ENCODE measurements at places on chromosomes 11 and 22.
A peak's percentile ranks its signal among the peaks of the same experiment; 100 is the strongest.

GRCh38 chr22:35392357-35392756, 7.6 kb upstream of the MCM5 start:
- DNase-seq, result no peak

DNA sequence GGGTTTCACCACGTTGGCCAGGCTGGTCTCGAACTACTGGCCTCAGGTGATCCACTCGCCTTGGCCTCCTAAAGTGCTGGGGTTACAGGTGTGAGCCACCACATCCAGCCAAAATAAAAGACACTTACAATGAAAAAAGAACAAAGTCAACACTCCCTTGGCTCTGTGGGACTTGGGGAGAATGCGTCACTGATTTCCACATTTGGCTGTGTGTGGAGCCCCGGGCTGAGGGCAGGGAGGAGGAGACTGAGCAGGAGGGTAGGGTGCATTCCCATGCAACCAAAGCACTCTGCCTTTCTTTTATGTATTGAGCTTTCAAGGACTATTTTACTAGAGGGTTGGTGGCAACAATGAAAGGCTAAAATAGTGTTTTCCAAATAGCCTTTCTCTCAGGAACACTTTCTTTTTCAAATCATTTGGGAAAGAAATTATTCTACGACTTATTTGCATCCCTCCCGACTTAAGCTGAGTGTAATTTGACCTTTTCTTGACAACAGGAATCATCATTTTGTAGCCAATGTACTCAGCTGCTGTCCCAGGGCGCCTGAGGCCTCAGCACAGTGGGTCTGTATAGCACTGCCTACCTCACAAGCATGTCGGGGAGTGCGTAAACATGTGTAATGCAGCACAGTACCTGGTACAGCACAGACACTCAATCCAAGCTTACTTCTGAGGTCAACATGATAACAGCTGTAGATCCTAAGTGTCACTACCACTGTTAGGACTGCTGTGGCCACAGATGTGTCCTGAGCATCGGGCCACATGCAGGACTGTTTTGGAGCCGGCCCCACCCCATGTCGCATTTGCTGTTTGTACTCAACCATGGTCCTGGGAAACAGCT, 10.1 kb upstream of the SERPIND1 start:
- no peak for DNase-seq

GRCh38 chr11:126149759-126150625, 61.5 kb downstream of the RPUSD4 start:
- peak; percentile 71 for DNase-seq

DNA sequence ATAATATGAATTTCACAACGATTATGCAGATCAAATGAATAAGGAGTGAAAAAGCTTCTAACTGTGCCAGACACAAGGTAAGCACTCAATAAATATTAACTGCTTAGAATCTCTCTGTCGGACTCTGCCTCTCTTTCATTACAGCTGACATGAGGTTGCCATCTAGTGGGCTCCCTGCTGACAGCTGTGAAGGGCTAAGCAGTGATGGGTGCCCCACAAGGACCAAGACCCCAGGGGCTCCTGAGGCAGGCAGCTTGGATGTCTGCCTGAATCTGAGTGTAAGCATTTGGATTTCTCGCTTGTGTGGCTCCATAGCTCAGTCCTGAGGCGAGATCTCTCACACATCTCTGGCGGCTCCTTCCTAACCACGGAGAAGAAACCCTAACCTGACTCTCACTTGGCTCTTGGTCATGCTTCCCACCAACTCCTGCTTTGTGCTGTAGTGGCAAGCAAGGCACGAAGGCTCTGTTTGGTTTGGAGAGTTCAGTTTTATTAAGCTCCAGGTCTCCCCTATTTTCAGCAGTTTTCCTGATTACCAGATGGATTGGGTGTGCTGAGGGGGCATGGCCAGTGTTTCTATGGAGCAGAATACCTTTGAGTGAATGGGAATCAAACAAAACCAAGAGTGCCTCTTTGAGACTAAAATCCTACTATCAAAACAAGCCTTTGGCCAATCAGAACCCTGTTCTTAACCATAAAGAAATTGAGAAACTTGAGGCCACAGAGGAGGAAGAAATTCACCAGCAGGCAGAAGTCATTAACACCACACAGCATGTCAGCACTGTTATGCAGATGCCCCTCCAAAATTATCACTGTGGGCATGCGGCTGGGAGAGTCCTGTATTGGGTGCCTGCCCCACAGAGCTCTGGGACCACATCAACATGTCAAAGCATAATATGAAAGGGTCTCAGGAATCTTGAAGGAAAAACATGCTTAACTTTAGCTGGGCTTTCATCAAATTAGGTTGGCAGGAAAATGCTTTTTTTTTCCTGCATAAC, 152.8 kb upstream of the NTM start:
- DNase-seq, result no peak

GRCh38 chr11:110490886-110491285, 61.1 kb downstream of the FDX1 start:
- no peak for DNase-seq

GRCh38 chr11:68431984-68432645, 28.4 kb upstream of the PPP6R3 start:
- no peak for DNase-seq

DNA sequence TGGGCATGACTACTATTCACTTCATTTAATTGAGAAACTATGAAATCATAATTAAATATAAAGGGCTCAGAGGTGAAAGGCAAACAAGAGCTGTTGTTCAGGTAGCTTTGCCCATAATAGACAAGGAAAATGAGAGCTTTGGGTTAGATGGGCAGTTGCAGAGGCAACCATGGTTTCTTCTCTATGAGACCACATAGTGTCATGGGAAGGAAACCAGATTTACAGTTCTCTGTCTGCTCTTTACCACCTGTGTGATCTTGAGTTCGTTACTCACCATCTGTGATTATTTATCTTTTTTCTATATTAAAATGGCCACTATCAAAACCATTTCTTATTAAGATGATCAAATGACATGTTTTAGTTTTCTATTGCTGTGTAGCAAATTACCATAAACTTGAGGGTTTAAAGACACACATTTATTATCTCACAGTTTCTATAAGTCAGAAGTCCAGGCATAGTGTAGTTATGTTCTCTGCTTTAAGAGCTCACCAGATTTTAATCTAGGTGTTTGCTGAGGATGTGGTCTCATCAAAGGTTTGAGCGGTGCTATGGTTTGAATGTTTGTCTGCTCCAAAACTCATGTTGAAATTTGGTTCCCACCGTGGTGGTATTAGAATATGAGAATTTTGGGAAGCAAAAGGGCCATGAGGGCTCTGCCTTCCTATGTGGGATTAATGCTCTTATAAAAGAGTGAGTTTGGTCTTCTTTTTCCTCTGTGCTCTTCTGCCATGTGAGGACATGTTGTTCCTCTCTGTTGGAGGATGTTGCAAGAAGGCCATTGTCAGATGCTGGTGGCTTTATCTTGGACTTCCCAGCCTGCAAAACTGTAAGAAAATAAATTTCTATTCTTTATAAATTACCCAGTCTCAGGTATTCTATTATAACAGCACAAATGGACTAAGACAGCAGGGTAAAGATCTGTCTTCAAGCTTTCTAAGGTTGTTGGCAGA, 38.2 kb downstream of the OR2AG2 start:
- no peak for DNase-seq

DNA sequence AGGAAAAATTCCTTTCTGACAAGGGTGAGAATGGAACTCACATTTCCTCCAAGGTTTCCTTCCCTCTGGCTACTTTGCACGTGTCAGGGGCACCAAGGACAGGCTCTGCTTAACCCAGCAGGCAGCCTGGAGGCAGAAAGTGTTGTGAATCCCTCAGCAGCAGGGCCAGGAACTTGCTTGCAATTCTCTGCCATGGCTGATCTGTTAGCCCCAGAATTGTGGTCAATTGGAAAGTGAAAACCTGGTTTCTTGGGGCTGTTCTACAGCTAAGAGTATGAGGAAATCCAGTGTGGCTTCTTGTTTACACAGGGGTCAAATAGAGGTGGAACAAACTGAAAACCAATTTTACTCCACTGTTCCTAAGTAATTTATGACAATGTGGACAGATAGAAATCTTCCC, 38.3 kb upstream of the CEP295 start:
- no peak for DNase-seq

GRCh38 chr11:100396266-100396665, 290.8 kb upstream of the ARHGAP42 start:
- DNase-seq, result no peak

- no peak for DNase-seq
These were observed 139.6 kb upstream of the TRPC6 start for GRCh38 chr11:101723371-101723770.

GRCh38 chr11:110467556-110467955, 37.8 kb downstream of the FDX1 start:
- no peak for DNase-seq

DNA sequence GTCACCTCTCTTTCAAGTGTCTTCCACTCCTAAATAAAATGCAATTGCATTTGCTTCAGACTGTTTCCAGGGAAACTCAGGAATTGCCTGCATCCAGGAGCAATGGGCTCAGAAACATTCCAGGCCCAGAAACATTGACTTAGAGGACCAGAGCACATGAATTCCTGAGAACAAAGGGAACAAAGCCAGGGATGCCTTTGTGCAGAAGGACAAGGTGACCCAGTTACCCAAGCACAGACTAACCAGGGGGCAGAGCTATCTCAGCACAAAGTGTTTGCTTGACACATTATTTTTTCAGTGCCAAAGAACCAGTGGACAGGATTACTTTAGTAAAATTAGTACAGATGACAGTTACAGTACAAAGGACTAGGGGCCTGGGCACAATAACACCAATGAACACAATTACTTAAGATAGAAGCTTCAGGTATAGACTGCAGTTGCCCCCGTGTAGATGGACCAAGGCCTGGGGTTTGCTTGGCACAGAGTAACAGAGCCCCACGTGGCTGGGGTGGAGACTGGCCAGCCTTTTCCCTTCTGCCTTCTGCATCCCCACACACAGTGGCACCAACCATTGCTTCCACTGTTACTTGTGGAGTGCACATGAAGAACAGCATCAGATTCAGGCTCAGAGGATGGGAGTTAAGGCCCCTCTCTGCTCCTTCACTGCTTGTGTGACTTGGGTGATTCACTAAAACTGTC, 500.8 kb downstream of the INSC start:
- no peak for DNase-seq

DNA sequence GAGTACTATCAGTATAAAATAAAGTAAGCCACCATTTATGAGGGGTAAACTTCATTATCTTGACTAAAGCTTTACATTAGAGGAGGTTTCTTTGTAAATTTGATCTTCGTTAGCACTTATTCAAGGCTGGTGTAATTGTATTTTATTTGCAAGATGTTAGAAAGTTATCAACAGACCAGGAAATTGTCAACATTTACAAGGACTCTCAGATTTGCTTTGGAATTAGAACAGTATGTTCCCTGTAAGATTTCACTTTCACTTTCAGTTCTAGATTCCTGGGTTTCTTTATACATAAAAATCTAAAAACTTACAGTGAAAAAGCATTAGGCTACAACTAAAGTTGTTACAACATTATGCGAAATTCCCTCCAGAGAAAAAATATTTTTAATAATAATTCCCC, 4.6 kb upstream of the BIRC3 start:
- DNase-seq, result no peak

DNA sequence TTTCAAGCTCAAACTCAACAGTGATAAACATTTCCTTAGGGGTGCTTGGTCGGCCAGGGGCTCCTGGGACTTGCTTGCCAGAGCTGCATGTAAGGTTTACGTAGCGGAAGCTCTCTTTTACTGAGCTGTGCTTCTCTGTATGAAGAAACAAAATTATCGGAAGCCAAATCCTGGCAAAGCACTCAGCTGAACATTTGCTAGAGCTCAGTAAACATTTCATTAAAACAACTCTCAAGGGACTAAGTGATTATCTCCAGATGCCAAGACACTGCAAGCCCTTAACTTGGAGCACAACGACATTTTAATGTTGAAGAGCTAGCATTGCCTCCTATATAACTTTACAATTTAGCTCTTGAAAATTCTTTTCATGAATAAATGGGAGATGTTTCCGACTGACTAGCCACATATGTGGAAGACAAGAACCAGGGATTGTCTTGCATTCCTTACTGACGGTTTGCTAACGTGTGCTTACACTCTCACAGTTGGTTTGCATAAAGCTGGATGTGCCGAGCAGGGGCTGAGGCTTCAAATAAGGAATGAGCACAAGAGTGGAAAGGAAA, 43.4 kb downstream of the SCUBE2 start:
- DNase-seq, result no peak

- no peak for DNase-seq
These were observed 17.9 kb upstream of the KCNQ1OT1 start for GRCh38 chr11:2717561-2718325.

DNA sequence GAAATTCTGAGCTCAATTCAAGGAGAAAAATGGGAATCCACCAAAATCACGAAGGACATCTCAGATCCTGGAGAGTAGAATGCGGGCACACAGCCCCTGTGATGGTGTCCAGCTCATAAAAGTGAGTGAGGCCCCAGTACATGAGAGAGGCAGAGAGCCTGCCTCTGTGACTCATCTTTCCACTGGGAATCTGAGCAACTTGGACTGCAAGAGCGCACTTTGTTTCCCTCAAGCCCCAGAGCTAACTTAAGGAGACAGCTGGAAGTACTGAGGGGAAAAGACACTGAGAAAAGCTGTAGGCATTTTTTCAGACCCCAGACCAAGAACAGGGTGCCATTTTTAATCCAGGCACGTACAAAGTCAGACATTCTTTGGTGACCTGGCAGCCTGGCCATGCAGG, 273.7 kb downstream of the C11orf87 start:
- no peak for DNase-seq

DNA sequence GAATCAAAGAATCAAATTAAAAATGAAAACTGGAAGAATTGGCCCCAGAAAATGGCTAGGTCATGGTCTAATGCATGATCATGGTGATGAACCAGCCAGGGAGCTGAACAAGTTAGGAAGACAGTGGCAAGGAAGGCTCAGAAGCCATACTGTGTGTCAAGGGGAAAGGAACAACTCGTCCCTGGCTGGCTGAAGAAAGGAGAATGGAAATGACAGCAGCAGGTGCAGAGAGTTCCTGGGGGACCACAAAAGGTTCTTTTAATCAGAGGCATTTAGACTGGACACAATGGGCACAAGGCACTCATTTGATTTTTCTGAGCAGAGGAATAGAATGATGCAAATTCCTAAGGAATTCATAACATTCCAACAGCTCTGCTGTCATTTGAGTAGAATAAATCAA, 209.9 kb downstream of the LARGE1 start:
- DNase-seq, result no peak

GRCh38 chr11:37230865-37231264, 632.8 kb upstream of the RAG2 start:
- no peak for DNase-seq

- DNase-seq, result no peak
These were observed 19.4 kb upstream of the ACCSL start for GRCh38 chr11:44028401-44028800.

DNA sequence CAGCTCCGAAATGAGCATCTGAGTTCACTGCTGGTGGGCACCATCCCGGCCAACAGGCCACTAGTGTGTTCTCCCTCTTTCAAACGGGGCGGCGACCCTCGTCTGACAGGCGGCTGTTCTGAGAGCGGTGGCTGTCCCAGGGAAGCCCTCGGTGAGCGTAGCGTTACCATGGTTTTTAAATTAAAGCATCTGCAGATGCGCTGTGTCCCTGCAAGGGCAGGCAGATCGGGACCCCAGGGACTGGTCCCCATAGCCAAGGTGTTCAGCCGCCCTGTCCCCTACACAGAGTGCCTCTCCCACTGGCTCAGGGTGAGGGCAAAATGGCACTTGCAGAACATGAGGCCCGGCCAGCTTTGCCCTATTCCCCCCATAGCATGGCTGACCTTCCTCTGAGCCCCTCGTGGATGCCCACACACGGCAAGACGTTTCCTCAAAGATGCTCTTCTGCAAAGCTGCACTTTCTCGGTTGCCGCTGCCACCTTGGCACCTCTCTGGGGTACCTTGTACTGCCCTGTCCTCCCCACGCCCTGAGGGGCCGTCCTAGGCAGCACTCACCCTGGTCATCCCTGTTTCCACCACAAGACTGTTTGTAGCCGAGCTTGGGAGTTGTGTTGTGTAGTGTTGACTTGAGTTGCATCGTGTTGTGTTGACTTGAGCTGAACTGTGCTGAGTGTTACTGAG, 51.9 kb upstream of the KCNQ1OT1 start:
- DNase-seq, result no peak
